Left cardiac atrium (tissue), 4 donors: ENCODE measurements at places on chromosomes 3 and 15. TPM values are rescaled to one million over a fixed set of nuclear protein-coding genes. Genes with fewer than 3 reads are reported as not detected.

The CCDC9B gene
- total RNA-seq = 72.1 TPM

The ARL13B gene
- 6.7 TPM for total RNA-seq

The RTP3 gene
- total RNA-seq = not detected

- DNase-seq = no peak
Observed at GRCh38 chr15:42820811-42821210, 83.9 kb upstream of the CDAN1 start.

DNA sequence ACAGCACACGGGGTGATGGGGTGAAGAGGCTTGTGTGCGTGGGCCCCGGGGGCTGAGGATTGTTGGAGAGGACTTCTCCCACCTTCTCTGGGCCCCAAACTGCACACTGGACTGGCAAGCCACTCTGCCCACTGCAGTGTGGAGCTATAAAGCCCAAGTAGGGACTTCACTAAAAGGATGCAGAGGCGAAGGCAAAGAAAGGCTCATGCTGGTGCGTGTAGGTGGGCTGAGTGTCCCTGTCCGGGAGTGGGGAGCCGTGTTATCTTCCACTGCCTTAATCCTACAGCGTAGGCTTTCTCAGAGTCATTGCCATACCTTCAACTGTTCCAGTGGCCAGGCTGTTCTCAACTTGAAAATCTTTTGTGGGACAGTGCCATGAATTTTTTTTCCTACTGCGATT is 3.9 kb downstream of the PPARG start:
- no peak for DNase-seq

DNA sequence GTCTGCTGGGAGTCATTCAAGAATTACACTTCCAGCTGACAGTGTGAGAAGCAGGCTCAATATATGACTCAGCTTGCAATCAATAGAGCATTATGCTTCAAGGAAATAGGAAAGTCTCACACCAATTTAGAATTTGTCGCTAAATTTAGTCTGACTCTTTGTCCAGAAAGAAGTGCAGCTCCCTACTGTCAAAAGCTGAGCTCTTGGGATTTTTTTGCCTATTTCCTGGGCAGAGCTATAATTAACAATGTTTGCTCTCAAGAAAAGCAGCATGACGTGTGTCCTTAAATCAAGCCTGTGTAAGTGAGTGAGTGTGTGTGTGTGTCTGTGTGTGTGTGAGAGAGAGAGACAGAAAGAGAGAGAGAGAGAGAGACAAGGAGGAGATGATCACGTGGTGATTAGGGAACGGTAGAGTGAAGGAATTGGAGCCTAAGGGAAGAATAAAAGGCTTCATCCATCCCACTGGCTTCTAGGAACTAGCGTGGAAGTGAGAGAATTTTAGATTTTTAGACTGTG is 16.4 kb upstream of the SLC35G2 start:
- DNase-seq = no peak

GRCh38 chr15:23647421-23648370 is at the start of gene MAGEL2:
MAGEL2 (minus strand) TSS chr15:23647867; CDS start chr15:23647742, 125 bp downstream.
- no peak for DNase-seq

- DNase-seq = no peak
Observed at GRCh38 chr3:32542807-32543206, 27.9 kb downstream of the DYNC1LI1 start.

DNA sequence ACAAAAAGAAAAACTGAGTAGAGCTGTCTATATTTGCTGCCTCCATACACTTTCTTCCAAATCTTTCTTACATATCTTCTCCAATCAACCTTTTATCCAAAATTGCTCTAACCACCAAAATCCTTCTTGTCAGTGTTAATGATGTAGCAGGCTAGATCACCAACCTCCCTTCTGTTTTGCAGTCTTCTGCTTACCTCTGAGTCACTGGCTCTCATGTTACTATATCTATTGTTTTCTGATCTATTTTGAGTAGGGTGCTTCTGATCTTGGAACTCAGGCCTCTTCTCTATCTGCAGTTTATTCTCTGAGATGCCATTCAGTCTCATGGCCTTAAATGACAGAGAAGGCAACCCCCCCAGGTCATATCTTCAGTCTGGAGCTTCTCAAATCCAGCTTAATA is 26.3 kb upstream of the AADAC start:
- DNase-seq = no peak

DNA sequence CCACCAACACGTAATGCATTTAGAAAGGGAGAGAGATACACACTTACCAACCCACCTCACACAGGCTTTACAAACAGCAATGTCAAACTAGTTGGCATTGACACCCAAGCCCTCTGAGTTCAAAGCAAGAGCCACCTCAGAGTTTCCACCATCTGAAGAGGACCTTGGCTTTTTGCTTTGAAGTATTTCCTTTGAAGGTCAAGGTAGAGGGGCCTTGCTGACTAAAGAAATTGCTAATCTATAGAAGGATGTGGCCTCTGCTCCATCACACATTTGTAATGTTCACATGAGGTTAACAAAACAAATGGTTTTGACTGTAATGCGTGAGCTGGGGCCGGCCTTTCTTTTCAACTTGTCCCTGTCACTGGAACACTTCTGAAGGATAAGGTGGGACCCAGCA is 117.7 kb downstream of the POLR2M start:
- DNase-seq = no peak

- no peak for DNase-seq
Observed at GRCh38 chr15:41502795-41503668, 9.4 kb downstream of the ITPKA start.

GRCh38 chr3:126827121-126827520 is 123.1 kb downstream of the CHCHD6 start:
- DNase-seq = peak; percentile 62

GRCh38 chr3:125310623-125311081 is 64.5 kb downstream of the ZNF148 start:
- DNase-seq = no peak
